ENCODE measurements at places on chromosomes 13 and 19.

GRCh38 chr19:11363881-11364280 is 8.6 kb downstream of the PLPPR2 start:
- DNase-seq = no peak

DNA sequence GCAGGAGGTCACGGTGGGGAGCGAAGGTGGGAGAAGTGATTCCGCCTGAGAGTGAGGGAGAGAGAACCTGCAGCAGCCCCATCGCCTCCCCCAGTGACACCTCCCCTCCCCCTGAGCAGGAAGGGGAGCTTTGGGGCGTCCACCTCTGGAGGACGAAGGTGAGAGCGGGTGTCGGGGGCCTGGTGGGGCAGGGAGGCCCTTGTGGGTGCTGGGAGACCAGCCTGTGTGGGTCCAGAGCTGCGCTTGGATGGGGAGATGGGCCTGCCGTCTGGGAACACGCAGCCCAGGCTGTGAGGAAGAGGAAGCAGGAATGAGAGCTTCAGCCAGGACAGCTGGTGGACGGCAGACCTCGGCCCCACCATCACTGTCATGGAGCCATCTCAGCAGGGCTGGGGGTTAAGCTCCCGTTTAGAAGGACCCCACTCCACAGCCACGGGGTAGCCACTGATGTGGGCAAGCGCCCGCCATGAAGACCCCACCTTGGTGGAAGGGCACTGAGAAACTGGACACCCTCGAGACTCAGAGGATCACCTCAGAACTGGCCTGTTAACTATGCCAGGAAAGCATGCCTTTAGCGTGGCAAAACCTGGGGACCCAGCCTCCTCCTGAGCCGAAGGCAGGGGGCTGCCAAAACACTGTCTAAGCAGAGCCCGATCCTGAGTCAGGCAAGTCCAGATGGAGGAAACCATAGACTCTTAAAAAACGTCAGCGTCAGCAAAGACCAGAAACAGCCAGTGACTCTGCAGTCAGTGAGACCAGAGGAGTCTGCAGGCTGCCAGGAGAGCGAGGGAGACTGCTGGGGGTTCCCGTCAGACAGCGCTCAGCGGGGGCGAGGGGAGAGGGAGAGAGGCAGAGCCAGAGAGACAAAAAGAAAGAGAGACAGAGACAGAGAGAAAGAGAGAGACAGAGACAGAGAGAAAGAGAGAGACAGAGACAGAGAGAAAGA is 6.4 kb upstream of the PROZ start:
- no peak for DNase-seq

DNA sequence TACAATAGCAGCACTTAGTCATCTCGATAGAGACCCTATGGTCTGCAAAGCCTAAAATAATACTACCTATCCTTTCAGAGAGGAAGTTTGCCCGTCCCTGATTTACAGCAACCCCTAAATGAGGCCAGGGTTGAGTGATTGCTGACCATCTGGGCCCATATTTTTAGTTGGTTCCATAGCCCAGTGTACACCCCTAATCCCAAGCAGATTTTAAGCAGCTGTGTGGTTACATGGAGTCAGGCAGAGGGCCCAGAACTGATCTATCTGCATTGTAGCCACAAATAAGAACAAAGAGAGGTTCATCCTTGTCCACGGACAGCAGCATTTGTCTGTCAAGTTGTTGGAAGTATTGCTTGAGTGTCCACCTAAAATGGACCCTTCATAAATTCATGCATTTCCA is 148.2 kb downstream of the DCT start:
- DNase-seq = no peak

DNA sequence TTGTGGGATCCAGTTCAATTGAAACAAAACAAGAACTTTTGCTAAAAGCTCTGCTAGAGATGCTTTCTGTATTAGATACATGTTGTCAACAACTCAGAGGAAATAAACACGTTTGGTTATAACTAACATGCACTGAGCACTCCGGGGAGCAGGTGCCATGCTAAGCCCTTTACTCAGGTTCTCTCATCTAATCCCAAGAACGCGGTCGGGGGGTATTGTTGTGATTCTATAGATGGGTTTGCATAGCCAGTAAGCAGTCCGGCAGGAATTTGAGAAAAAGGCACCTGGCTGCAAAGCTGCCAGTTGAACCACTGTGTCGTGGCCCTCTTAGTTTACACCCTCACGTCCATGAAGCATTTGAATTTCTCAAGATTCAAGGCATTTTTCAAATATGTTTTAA is 24.3 kb upstream of the SPACA7 start:
- DNase-seq = no peak

GRCh38 chr13:75368167-75368566 is 113.8 kb downstream of the TBC1D4 start:
- no peak for DNase-seq

GRCh38 chr19:47618771-47619170 is 9.8 kb downstream of the BICRA start:
- DNase-seq = no peak

- DNase-seq = no peak
Observed at GRCh38 chr13:62799931-62800436, 1384.3 kb upstream of the PCDH20 start.

DNA sequence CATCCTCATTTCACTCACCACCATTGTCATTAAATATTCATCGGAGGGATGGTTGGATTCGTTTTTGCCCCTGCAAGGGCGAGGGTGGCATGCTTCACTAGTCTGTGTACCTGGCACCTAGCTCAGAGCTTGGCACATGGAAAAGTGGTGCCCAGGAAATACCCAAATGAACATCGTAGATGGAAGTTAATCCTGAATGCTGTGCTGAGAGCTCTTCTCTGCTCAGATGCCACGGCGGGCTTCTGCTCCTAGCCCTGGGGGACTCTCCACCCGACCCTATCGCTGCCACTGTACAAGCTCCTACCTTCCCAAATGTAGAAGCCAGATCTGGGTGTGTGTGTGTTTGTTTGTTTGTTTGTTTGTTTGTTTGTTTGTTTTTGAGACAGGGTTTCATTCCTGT is 113.0 kb upstream of the ZNF507 start:
- DNase-seq = no peak

GRCh38 chr19:913080-913748 is at the start of gene R3HDM4:
R3HDM4 (minus strand) TSS chr19:913219; CDS start chr19:913157, 62 bp downstream.
- peak; percentile 71 for DNase-seq

DNA sequence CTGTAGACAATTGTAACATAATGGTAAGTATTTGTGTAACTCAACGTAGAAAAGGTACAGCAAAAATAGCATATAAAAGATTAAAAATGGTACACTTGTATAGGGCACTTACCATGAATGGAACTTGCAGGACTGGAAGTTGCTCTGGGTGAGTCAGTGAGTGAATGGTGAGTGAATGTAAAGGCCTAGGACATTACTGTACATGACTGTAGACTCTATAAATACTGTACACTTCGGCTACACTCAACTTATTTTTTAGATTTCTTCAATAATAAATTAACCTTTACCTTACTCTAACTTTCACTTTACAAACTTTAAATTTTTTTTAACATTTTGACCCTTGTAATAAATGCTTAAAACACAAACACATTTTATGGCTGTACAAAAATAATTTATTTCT is 72.1 kb upstream of the FAM216B start:
- no peak for DNase-seq

DNA sequence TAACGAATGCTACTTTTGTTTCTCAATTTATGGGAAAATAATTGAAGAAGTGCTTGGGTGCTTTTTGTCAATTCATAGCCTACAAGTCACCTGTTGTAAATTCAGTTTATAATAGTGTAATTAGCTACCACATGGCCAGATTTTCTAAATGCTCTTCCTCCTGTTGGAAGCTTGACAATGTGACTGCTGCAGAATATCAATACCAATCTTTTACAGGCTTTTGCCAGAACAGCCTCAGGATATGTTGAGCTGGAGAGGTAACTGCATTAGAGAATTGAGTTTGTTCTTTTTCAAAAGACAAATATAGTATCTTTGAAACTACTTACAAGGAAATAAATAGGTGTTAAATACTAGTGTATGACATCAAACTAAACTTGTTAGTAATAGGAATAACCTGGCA is 277.8 kb downstream of the POU4F1 start:
- DNase-seq = no peak

DNA sequence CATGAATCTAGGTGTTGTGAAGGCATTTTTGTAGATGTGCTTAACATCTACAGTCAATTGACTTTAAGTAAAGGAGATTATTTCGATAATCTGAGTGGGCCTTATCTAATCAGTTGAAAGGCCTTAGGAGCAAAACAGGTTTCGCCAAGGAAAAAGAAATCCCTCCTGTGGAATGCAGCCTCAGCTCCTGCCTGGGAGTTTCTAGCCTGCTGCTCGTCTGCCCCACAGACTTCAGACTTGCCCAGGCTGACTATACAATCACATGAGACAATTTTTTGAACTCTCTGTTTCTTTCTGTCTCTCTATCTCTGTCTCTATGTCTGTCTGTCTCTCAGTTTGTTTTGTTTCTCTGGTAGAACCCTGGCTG is 312.5 kb downstream of the OLFM4 start:
- DNase-seq = no peak

DNA sequence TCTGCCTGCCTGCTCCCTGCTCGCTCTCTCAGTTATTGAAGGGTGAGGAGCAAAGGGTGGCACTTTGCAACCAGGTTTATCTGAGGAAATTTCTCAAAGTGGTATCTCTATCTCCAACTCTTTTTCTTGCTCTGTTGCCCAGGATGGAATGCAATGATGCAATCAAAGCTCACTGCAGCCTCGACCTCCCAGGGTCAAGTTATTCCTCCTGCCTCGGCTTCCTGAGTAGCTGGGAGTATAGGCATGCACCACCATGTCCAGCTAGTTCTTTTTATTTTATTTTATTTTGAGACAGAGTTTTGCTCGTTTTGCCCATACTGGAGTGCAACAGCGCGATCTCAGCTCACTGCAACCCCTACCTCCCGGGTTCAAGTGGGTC is 4.9 kb downstream of the ACTMAP start:
- DNase-seq = no peak

DNA sequence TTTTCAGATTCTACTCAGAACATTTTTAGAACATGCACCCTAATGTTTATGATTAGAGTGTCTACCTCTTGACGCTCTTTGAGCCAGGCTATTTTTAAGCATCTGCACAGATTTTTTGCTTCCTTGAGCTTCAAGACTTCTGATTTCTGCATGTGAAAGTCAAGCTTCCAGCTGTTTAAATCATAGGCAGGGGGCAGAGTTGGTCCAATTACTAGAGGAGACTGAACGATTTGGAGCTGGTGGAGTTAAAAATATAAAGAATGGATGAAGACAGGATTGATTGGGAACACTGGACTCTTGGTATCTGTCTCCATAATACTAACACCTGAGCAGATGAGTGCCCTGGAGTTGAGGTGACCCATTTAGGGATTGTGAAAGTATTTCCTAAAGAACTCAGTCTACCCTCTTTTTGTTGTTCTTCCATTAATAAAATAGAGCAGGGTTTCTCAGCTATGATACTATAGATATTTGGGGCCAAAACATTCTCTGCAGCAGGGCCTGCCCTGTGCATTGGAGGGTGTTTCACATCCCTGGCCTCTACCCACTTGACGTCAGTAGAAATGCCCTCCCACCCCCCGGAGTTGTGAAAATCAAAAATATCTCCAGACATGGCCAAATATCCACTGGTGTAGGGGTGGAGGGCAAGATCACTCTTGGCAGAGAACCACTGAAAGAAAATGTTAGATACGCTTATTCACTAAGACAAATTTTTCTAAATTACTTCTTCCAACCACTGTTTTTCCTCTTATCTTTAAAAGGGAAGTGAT is 160.1 kb downstream of the COG6 start:
- no peak for DNase-seq

GRCh38 chr19:17778251-17778967 is 16.5 kb upstream of the B3GNT3 start:
- DNase-seq = no peak

DNA sequence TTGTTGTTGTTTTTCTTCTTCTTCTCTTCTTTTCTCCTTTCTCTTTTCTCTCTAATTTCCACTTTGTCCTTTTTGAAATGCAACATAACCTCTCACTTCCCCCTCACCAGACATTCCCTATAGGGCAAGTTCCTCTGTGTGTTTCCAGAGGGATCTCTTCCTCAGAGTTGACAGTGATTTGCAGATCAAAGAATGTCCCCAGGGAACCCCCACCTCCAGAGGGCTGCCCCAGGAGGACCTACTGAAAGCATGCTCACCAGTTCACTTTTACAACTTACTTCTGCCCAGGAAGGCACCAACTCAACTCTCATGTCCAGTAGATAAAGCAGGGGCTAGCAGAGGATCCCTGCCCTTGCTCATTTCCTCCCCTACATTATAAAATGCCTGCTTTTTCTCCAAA is 1648.0 kb downstream of the PCDH9 start:
- DNase-seq = no peak

DNA sequence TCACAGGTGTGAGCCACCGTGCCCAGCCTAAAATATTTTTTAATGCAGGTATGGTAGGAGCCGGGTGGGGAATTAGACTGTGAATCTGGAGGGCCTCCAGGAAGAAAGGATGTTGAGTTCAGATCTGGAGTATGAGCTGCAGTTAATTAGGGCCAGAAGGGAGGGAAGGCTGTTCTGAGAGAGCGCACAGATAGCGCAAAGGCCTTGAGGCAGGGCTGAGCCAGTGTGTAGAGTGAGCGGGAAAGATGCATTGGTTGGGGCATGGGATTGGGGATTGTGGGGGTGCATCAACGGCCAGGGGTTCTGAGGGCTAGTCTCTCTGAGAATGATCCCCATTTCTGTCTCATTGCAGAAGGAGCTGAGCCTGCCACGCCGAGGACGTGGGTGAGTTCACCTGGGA is 9.7 kb downstream of the MAST3 start:
- no peak for DNase-seq

DNA sequence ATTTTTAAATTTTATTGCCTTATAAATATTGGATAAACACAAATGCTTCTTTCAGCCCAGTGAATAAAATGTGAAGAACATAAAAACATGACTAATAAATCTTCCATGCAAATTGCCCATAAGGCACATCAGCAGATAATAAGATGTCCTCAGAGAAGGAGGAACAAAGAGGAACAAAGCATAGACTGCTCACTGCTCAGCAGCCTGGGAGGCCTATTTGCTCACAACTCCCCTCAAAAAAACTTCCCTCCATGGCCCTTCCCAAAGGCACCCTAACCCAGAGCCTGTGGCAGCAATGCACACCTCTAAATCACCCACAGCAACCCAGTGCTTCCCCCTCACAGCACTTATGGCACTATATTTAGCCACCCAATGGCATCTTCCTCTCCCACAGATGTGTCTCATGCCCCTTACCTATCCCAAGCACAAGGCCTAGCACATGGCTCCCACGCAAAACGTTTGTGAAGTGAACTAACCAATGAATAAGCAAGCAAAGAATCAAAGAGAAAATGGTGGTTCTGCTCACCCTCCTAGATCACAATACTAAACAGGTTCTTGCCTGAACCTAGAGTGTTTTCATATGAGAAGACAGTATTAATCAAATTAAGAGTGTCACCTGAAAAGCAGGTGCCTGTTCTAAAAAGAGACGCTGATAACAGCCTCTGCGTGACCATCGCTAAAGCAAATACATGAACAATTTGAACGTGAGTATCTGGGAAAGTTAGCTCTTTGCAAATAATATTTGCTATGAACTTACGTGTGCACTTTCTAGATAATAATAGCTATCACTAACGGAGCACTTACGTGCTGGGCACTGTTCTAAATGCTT is 96.9 kb downstream of the TBC1D4 start:
- DNase-seq = no peak

All from stimulated activated CD8-positive, alpha-beta memory T cell treated with anti-CD3 and anti-CD28 coated beads, Interleukin-4, amount 100 ng/mL, for 4 hours (primary cell).